Stimulated activated CD8-positive, alpha-beta memory T cell treated with anti-CD3 and anti-CD28 coated beads, Interleukin-15, amount 100 ng/mL, for 24 hours (primary cell): ENCODE measurements at places on chromosomes 6 and 20.

DNA sequence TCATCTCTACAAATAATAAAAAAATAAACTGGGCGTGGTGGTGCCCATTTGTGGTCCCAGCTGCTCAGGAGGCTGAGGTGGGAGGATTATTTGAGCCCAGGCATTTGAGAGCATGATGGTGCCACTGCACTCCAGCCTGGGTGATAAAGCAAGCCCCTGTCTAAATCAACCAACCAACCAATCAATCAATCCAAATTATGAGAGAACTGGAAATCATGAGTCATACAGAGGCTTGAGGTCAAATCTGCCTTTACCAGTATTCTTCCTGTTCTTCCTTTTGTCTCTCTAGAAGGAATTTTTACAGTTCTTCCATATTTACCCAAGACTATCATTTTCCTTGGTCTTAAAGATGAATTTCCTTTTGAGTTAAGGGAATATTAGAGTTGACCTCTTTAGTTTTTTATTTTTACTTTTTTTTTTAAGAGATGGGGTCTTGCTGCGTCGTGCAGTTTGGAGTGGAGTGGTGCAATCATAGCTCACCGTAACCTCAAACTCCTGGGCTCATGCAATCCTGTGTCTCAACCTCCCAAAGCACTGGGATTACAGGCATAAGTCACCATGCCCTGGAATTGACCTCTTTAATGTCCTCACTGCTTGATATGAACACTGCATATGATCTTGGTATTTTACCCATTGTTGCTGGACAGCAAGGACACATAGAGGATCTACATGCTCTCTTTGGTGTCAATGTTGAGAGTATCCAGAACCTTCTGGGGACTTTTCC, 44.1 kb upstream of the TXNDC5 start:
- DNase-seq, result no peak

GRCh38 chr6:162684961-162685360, 42.6 kb downstream of the PRKN start:
- no peak for DNase-seq

DNA sequence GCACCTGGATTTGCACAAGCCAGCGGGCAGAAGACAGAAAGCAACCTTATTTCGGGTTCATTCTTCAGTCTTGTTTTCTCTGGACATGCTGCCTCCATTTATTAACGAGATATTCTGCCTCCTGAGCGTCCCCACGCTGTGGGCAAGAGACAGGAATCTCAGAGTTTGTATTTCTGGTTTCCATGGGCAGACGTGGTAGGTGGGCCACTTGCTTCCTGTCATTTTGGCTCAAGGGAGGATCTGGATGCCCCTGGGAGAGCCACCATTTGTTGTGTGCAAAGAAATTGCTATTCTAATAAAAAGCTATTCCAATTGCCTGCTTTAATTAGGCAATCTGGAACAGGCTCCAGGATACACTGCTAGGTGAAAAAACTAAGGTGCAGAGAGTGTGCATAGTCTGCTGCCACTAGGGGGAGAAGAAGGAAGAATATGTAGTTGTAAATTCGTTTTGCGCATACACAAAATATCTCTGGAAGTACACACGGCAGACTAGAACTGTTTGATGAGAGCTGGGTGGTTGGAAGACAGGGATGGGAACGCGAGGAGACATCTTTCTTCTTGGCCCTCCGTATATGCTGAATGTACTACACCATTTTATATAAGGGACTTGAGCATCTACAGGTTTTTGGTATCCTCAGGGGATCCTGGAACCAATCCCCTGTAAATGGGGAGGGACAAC, 30.1 kb upstream of the SLC16A10 start:
- no peak for DNase-seq

- no peak for DNase-seq
These were observed 115.6 kb upstream of the PLCB4 start for GRCh38 chr20:8953300-8953699.

GRCh38 chr20:23235173-23236027, 115.2 kb upstream of the NXT1 start:
- no peak for DNase-seq

- DNase-seq, result no peak
These were observed 1.2 kb downstream of the TAB2 start for GRCh38 chr6:149318581-149319286.
